ENCODE measurements at places on chromosomes 6 and 20.

GRCh38 chr6:150043501-150044412 is 18.4 kb upstream of the RAET1L start:
- no peak for DNase-seq

- peak; percentile 96 for DNase-seq
Measured at GRCh38 chr20:19688031-19688806, 69.8 kb upstream of the RIN2 start.

DNA sequence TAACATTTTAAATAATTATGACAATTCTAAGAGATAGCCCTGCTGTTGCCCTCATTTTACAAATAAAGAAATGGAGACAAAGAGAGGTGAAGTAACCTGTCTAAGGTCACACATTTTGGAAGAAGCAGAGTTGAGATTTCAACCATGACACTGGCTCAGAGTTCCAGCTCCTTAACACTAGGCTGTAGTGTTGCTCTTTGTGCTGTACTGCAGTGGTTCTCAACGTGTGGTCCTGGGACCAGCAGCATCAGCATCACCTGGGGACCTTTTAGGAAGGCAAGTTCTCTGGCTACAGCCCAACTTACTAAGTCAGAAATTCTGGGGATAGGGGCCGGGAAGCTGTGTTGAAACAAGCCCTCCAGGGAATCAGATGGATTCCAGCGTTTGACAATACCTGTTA is 62.4 kb upstream of the FERMT1 start:
- DNase-seq, result no peak

- DNase-seq, result no peak
Measured at GRCh38 chr6:117512056-117512828, 29.8 kb downstream of the DCBLD1 start.

GRCh38 chr6:21281366-21281765 is 312.2 kb upstream of the SOX4 start:
- no peak for DNase-seq

Data from HCEC 1CT (cell line).